ENCODE measurements at places on chromosomes 4 and X.

GRCh38 chr4:145936997-145937901, 1.4 kb downstream of the ZNF827 start:
- peak; percentile 23 for DNase-seq

DNA sequence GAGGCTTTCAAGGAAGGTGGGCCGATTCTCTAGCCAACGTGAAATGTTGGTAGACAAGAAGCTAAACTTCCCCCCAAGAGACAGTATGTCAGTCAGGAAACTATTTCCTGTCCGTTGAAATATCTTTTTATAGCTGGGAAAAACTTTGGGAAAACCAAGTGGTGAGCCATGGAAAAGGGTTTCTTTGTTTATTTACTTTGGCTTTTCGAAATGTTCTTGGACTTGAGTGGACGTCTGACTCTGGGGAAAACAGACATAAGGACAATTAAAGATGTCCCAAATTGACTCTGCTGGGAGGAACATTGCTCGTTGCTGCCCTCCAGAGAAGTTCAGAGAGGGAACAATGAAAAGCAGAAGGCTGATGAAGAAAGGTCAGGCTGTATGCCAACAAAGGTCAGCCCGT, 295.4 kb downstream of the RAPGEF2 start:
- no peak for DNase-seq

GRCh38 chrX:15430584-15430983, 46.4 kb upstream of the VEGFD start:
- DNase-seq: no peak

DNA sequence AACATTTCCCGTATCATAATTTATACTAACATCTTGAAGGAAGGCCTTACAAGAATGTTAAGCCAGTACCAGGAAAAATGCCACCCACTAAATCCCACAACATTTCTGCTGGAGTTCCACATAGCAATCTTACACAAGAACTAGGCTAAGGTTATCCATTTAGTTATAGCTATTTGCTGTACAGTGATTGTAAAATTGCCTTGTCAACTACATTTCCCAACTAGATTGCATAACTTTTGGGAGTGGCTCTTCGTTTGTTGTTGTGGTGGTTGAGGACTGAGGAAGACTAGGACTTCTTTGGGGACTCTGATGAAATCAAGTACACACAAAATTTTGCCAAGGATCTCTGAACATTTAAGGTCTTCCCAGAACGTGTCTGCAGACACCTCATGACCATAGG, 8.0 kb downstream of the IBSP start:
- DNase-seq: no peak

GRCh38 chr4:81405900-81406401, 65.8 kb downstream of the RASGEF1B start:
- DNase-seq: peak; percentile 58

- DNase-seq: no peak
These were observed 880 bp downstream of the UNC5C start for GRCh38 chr4:95547715-95548471.

- DNase-seq: no peak
These were observed 396.6 kb upstream of the RPS6KA3 start for GRCh38 chrX:20663336-20663735.

DNA sequence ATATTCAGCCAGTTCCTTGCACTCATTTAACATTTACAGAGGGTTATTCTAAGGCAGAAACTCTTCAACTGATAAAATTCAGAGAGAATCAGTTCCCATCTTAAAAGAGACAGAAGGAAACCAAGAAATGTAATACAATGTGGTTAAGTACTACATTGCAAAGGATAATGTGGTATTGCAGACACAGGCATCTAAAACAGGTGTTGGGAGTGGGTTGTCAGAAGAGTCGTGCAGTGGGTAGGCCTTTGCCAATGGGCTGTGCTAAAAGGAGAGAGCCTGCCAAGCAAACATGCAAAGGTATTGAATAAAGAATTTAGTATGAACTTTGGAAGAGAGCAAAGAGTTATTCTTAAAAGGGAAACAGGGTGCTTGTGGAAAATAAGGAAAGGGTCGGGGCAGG, 1044.4 kb upstream of the DIAPH2 start:
- no peak for DNase-seq

DNA sequence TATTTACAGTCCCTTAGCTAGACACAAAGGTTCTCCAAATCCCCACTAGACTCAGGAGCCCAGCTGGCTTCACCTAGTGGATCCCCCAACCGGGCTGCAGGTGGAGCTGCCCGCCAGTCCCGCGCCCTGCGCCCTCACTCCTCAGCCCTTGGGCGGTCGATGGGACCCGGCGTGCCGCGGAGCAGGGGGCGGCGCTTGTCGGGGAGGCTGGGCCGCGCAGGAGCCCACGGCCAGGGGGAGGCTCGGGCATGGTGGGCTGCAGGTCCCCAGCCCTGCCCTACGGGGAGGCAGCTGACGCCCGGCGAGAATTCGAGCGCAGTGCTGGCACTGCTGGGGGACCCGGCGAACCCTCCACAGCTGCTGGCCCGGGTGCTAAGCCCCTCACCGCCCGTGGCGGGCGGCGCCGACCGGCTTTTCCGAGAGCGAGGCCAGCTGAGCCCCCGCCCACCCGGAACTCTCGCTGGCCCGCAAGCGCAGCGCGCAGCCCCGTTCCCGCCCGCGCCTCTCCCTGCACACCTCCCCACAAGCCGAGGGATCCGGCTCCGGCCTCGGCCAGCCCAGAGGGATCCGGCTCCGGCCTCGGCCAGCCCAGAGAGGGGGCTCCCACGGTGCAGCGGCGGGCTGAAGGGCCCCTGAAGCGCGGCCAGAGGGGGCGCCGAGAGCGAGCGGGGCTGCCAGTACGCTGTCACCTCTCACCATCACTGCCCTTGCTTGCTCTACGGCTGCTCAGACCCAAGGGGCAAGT, 39.4 kb downstream of the WFS1 start:
- DNase-seq: no peak

GRCh38 chr4:133594390-133595207, 445.5 kb downstream of the PCDH10 start:
- DNase-seq: no peak

DNA sequence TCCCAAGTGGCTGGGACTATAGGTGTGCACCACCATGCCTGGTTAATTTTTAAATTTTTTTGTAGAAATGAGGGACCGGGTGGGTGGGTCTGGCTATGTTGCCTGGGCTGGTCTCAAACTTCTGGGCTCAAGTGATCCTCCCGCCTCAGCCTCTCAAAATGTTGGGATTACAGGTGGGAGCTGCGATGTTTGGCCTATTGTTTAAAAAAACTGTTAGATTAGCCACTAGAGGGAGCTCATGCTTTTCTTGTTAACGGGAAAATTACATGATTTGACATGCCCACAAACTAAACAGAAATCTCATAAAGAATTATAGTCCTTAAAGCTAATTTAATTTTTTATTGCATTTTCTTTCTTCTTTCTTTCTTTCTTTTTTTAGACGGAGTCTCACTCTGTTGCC, 5.0 kb upstream of the SDAD1 start:
- peak; percentile 49 for DNase-seq

- no peak for DNase-seq
These were observed 857.4 kb downstream of the FAT4 start for GRCh38 chr4:126172126-126172525.

DNA sequence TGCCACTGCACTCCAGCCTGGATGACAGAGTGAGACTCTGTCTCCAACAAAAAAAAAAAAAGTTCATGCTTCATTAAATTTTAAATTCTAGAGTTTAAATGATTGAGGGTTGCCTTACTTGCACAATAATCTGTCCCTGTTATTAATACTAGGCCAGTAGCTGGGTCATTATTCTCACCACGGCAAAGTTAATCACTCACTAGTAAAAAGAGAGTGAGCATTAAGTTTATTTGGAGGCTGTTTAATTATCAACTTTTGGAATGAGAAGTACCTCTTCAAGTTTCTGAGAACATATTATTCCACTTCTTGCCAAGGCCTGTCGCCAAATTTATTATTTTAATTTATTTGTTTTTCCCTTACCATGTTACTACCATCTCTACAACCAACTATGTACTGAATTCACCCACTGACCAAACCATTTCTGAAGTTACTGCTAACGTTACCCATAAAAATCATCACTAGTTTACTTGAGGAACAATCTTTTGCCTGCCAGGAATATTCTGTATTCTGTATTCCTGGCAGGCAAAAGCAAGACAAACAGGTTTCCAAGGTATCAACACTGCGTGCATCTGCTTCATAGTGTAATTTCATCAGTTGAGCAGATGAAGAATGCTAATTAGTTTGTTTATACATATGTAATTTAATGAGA, 26.5 kb downstream of the GUCY1A1 start:
- DNase-seq: no peak

- peak; percentile 9 for DNase-seq
These were observed 17.0 kb upstream of the HPF1 start for GRCh38 chr4:169774466-169775445.

- DNase-seq: no peak
These were observed 39.0 kb upstream of the SLITRK4 start for GRCh38 chrX:143674926-143675325.

DNA sequence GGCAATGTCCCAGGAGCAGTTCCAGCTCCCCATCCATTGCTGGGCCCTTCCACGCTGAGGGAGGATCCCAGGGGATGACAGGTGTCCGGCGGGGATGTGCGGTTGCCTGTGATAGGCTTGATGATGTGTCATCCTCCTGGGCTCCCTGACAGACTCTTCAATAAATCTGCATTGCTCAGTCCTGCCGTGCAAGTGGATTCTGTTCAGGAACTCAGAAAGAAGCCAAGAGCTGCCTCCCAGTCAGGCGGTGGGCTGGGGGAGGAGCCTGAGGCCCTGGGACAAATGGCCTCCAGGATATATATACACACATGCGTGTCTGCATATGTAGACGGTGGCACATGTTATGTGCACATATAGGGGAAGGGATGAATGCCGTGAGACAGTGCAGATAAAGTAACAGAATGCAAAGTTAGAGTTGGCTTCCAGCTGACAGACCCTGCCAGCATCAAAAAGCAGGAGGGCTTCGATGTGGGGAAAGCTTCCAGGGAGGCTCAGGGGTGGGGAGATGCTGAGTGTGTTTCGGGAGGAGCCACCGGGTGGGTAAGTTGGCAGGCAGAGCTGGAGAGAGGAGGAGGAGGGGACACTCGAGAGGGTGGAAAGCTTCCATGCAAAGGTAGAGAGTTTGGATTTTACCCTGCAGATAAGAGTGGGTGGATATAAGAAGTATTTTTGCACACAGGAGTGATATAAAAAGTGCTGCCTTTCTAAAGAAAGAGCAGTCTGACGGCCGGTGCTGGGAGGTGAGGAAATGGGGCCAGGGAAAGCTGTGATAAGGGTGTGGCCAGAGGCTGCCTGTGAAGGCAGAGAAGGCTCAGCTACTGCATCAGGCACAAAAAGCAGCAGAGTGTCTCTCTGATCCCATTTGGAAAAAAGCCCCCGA, 28.5 kb upstream of the CRMP1 start:
- no peak for DNase-seq

DNA sequence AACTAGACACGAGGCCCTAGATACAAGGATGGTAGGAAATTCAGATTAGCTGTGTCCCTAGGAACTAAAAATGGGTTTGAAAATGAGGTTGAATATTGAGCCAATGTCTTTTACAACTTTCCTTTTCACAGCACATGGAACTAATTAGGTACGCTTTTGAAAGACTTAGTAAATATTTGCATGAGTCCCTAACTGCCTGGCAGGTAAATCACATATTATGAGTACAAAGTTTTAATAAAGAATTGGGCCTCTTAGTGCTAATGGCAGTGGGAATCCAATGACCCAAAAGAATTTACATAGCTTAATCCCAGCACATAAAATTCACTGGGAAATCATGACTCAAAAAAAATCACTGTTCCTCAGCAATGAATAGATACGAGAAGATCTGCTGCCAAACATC, 16.8 kb downstream of the MUC7 start:
- no peak for DNase-seq

DNA sequence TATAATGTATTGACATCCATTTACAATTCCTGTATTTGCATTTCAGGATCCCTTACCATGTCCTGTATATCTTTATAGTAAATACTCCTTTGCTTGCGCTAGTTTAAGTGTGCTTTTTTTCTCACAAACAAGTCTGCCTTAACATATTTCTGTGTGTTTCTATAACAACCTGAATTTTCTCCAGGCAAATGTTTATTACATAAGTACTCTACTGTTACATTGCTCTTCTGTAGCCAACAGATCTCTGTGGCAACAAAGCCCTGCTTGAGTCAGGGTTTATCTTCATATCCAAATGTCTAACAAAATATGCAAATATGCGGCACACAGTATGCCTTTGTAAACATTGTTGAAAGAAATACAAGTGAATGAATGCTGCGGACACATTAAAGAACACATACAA, 625.5 kb downstream of the TLL1 start:
- no peak for DNase-seq

GRCh38 chrX:131262738-131263679, 26.1 kb downstream of the IGSF1 start:
- no peak for DNase-seq

GRCh38 chr4:116668190-116668589, 417.2 kb downstream of the TRAM1L1 start:
- no peak for DNase-seq

DNA sequence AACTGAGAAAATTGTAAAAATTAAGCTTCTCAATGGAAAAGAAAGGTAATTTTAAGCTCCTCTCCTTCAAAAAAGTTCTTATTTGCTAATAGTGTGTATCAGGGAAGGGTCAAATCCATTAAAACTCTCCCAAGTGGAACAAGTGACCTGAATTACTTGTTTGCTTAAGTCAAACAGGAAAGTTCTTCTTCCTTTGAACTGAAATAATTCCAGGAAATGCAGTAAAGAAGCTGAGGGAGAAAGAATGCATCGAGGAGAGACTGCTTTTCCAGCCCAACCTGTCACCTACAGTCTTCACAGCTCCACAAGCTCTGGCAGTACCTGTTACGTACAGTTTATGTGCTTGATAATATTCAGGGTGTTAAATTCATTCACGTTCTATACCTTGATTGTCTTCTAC, 131.1 kb downstream of the KLHL8 start:
- no peak for DNase-seq

DNA sequence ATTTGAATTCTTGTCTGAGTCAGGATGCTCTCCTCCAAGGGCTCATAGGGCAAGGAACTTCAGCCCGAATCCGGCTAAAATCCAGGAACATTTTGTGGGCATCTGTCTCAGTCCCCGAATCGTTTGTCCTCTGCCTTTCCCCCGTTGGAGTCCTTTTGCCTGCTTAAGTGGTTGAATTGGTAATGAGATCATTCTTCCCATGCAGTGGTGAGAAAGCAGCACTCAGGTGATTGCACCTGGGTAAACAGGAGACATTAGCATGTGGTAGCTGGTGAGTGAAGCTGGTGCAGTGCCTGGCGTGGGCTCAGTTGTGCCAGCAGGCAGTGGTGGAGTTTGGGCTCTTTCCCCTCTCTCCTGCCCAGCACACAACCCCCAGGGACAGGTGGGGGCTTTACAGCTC, 61.9 kb upstream of the MTM1 start:
- DNase-seq: no peak

- no peak for DNase-seq
These were observed 287.7 kb downstream of the CPXCR1 start for GRCh38 chrX:89034679-89035078.

GRCh38 chrX:106035064-106035463, 3.5 kb downstream of the SERPINA7 start:
- DNase-seq: no peak

Data from CD4-positive, alpha-beta T cell treated with Interleukin-6 at 100 ng/mL for 8 hours (primary cell).